Fibroblast of pulmonary artery (primary cell): ENCODE measurements at places on chromosomes 7 and 10.

DNA sequence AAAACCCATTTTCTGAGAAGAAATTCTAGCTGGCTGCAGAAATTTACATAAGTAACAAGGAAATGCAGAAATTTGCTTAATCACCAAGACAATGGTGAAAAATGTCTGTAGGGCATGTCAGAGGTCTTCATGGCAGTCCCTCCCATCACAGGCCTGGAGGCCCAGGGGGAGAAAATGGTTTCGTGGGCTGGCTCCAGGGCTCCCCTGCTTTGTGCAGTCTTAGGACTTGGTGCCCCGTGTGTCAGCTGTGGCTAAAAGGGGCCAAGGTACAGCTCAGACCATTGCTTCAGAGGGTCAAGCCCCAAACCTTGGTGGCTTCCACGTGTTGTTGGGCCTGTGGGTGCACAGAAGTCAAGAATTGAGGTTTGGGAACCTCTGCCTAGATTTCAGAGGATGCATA is 215.9 kb downstream of the GPR158 start:
- DNase-seq, result no peak

DNA sequence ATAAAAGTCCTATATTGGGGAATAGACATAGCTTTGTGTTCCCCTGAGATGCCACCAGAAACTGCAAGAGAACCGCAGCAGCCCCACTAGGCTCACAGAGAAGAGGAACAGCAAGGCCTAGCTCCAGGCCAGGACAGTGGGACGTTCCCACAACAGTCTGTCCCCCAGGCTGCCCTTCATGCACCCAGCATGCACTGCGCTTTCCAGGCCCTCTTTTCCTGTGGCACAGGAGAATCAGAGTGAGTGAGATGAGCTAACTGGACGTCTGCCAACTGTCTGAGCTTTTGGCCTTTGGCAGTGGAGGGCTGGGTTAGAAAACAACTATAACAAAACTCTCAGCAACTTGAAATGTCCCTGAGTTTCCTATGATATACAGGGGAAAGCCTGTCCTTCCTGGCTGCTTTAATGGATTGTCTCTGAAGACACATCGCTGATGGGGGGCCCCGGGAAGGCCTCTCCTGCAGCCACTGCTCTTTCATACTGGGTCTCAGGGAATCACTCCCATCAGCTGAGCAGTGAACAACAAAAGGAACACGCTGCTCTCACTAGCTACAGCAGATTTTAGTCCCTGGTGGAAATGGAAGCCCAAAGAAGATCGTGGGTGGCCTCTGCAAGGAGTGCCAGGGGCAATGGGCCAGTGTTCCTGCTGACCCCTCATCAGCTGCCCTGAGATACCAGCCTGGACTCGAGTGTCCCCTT is 53.5 kb downstream of the PODXL start:
- DNase-seq, result peak; percentile 56

DNA sequence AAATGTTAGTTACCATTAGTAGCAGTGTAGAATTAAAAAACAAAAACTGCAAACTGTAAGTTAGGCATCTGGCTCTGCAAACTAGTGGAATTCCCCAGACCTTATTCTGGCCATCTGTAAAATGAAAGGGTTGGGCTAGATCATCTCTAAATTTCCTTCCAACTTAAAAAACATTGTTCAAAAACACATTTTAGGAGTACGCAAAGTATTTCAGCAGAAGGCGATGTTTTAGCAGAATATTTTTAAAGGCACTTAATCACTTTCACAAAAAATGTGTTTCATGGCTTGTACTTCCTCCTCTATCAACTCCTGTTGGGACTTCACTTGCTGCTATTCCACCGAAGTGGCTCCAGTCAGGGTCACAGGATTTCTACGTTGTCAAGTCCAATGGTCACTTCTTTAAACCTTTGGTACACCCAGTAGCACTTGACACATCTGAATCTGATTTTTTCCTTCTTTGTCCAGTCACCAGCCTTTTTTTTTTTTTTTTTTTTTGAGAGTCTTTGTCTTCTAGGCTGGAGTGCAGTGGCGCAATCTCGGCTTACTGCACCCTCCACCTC is 169.0 kb downstream of the AHR start:
- DNase-seq, result no peak

DNA sequence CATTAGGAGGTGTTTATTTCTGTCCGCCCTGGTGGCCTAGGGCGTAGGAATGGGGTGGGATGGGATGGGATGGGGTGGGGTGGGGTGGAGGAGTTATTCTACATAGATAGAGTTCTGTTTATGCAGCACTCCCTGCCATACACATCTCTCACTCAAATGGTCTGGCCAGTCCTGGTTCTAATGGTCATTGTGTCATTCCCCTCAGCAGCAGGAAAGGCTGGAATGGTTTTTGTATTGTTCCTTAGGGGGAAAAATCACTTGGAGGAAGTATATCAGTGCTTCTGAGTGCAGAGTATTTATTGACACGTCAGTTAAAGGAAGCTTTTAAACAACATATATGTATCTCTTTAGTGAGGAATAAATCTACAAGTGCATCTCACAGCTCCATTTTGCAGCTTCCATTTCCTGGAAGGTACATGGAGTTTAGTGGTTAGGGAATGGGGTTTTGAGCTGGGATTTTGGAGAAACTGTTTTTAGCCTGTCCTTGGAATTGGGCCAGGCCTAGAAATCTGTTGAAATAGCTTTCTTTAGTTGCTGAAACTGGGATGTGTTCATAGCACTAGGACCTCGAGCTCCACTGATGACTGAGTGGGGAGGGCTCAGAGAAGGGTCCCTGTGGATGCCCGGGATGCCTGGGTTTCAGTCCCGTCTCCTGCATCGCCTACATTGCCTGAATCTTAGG is 8.3 kb downstream of the TSPAN14 start:
- peak; percentile 64 for DNase-seq

DNA sequence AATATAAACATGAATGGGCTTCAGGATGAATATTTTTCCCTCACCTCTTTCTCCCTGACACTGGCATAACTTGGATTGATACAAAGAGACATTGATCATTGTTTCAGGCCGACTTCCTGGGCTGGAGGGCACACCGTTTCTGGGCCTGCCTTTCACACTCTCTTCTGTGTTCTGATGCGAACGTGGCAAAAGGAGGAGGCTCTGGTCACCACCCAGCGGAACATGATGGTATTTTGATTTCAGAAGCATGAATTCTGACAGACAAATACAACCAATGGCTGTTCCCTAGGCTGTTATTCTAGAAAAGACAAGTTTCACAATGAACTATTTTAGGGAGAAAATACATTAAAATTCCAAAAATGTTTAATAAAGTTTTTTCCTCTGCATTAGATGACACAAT is 534.5 kb upstream of the MKI67 start:
- DNase-seq, result no peak

DNA sequence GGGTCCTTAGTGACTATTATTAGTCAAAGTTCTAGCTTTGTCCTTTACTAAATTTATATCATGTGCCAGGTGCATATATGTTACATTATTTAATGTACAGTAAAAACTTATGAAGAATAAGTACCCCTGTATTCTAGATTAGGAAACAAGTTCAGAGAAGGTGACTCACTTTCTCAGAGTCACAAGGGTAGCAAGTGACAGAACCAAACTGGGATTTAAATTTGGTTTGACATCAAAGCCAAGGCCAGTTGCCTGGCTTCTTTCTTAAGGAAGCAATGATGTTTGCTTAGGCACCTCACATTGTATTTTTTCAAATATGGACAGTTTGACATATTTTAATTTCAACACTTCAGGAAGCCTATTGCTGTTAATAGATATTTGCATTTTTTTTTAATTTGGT is 2.5 kb downstream of the LSM8 start:
- DNase-seq, result no peak

GRCh38 chr7:92366730-92367129 is 80.6 kb upstream of the GATAD1 start:
- DNase-seq, result peak; percentile 46

GRCh38 chr7:55189878-55190436 is 171.1 kb downstream of the EGFR start:
- no peak for DNase-seq

- no peak for DNase-seq
Observed at GRCh38 chr7:127486654-127487053, 94.1 kb upstream of the ZNF800 start.

- DNase-seq, result no peak
Observed at GRCh38 chr10:646118-646524, 43.3 kb downstream of the DIP2C start.

DNA sequence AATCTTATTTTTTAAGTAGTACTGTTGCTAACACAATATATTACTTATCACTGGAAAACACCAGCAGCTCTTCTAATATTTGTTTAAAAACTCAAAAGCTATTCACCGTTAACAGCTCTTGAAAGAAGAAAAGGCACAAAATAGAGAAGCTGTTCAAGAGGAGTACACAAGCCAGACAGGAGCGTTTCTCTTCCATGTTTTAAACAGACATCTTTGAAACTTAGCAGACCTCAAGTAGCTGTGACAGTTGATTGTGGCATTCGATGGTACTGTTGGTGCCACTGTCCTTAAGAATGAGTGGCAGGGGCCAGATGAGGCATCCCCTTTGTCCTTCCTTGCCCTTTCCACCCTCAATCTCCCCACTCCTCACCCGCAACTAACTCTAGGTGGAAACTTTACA is 81.6 kb upstream of the PRR15 start:
- no peak for DNase-seq

DNA sequence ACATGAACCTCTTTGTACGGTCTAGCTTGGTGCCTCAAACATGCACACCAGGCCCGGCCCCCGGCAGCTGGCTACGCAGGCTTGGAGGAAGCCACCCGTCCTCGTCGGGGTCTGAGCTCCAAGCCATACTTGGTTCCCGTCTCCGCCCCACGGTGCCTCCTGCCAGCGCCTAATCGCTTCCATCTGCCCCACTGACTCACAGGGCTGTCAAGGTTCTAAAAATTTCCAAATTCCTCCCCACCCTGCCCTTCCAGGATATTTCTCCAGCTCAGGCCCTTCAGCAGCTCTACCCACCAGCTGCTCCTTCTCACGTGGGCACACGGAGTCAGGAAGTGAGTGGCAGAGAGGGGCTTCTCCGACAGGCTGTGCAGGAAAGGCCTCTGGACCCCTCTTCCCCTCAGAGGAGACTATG is 38.8 kb downstream of the TMEM270 start:
- peak; percentile 35 for DNase-seq

GRCh38 chr10:132702601-132703418 is 83.1 kb downstream of the NKX6-2 start:
- no peak for DNase-seq

DNA sequence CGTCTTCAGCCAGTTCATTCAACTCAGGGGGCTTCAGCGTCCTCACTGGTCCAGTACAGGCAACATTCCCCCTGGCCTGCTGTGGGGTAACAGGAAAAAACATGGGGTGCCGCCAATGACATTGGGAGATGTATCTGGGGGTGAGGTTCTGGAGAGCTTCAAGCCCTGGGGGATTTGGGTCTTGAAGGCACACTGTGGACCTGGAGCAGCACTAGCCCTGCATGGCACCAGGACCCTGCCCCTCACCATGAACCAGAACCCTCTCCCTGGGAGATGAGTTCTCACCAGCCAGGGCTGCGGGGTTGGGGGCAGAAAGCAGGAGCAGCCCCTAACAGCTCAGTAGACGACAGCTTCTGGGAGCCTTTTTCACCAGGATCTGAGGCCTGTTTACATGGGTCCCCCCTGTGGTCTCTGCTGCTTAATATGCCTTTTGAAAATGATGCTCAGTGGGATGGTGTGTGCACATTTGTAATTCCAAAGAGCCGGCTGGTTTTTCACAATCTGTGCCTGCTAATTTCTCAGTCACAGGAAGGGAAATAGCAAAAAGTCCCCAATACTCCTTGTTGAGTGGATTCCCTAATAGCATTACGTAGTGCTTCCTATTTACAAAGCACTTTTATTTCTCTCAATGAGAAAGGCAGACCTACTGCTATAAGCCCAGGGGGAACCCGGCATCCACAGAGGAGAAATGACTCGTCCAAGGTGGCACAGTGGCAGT is 509.5 kb downstream of the RPS24 start:
- no peak for DNase-seq

GRCh38 chr10:16948361-16948760 is 131.1 kb upstream of the RSU1 start:
- no peak for DNase-seq

- peak; percentile 57 for DNase-seq
Observed at GRCh38 chr10:33876584-33877400, 542.3 kb upstream of the NRP1 start.

DNA sequence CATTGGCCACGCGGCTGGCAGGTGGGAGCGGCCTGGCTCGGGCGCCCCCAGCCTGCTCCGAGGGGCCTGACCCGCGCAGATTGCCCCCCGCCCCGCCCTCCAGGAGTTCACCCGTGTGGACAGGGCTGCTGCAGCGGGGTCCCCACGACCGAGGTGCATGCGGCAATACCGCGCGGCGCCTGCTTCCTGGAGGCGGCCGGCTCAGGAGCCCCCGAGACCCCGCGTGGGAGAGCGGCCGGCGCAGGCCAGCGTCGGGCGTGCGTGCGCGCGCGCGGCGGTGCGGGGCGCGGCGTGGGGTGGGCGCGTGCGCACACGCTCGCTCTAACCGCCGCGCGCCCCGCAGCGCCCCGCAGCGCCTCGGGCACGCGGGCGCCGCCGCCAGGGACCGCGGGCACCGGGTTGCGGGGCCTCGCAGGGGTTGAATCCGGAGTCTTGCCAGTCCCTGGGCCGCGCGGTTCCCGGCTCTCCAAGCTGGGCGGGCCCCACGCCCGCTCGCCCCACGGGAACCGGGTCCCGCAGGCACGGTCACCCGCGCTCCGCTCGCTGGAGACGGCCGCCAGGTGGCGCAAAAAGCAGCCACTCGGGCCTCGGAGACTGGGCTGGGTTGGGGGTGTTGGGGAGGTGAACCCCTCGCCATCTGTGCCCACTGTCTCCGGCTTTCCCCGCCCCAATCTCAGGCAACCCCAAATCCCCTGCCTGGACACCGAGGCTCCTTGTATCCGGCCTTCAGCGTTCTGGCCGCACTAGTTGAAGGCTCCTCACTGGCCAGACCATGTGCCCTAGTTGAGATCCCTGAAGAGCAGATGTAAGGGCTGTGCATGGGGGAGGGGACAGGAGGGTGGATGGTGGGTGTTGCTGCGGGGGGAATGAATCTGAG is 1.3 kb upstream of the ACHE start:
- no peak for DNase-seq

- no peak for DNase-seq
Observed at GRCh38 chr7:49791088-49791741, 17.8 kb downstream of the VWC2 start.

DNA sequence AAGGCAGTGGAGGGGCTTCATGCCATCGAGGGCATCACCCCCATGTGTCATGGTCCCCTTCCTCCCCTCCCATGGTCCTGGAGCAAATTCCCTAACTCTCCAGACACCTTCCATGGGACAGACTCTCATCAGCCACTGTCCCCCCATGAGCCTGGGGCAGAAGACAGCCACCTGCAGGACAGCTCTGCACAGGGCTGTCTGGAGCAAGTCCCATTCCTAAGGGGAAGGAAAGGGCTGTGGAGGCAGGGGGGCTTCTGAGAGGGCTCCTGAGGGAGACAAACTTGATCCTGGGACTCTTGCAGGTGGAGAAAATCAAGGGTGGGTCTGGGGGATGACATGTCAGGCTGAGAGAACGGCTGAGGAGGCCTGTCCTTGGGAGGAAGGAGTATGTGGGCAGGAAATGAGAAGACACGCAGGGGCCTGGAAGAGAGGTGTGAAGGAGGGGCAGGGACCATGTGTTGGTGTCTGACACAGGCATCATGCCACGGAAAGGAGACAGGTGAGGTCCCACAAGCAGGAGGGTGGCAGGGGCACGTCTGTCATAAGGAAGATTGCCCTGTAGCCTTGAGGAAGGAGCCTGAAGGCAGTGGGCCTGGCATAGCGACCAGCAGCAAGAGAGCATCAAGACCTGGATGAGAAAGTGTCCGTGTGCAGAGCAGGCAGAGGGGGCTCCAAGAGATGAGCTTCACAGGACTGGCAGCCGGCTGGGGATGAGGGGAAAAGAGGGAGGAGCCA is 14.4 kb upstream of the GDF10 start:
- DNase-seq, result no peak

- DNase-seq, result no peak
Observed at GRCh38 chr10:14523286-14523685, 192.6 kb upstream of the FRMD4A start.
